ENCODE measurements at places on chromosomes 5 and 9. TPM values are rescaled to one million over a fixed set of nuclear protein-coding genes. Genes with fewer than 3 reads are reported as not detected.

The GABRA1 gene
- not detected for total RNA-seq

The GRXCR2 gene
- total RNA-seq, result not detected

The SH2D3C gene
- 6.6 TPM for total RNA-seq

The OBP2B gene
- 34.0 TPM for total RNA-seq

The FCN2 gene
- total RNA-seq, result not detected

The SMIM3 gene
- total RNA-seq, result 8.1 TPM

The ACOT12 gene
- 0.31 TPM for total RNA-seq

The ANAPC2 gene
- total RNA-seq, result 91.0 TPM

The TERT gene
- total RNA-seq, result 4.4 TPM

The RANBP6 gene
- total RNA-seq, result 16.0 TPM

The MEIKIN gene
- total RNA-seq, result 27.0 TPM

The PCA3 gene
- total RNA-seq, result 0.39 TPM

The TRIM7 gene
- 0.43 TPM for total RNA-seq

The BTNL9 gene
- 19.0 TPM for total RNA-seq

- DNase-seq, result no peak
These were observed 27.1 kb downstream of the RASGRF2 start for GRCh38 chr5:80987078-80987766.

- DNase-seq, result no peak
These were observed 10.2 kb upstream of the STING1 start for GRCh38 chr5:139492700-139493192.

DNA sequence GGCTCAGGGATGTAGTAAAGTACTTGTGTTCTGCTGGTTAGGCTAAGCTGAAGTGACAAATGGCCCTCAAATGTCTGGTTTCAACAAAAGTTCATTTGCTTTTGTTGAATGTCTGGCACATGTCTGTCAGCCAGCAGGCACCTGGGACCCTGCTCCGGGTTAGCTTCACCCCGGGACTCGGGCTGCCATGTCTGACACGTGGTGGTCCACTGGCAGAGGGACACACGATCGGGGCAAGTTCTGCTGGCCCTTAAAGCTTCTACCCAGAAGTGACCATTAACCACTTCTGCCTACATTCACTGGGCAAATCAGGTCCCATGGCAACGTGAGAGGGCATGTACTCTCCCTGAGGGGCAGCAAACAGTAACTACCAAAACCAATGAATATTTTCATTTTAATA lies 23.8 kb downstream of the POLR1E start:
- no peak for DNase-seq

- DNase-seq, result no peak
These were observed 428.8 kb upstream of the CLINT1 start for GRCh38 chr5:158287643-158288271.

GRCh38 chr5:123007182-123007581 lies 29.3 kb downstream of the PPIC start:
- no peak for DNase-seq

GRCh38 chr5:64765804-64766504 lies 2.5 kb downstream of the SREK1IP1 start:
- DNase-seq, result no peak

GRCh38 chr9:87594194-87594593 lies 96.5 kb downstream of the DAPK1 start:
- DNase-seq, result no peak

DNA sequence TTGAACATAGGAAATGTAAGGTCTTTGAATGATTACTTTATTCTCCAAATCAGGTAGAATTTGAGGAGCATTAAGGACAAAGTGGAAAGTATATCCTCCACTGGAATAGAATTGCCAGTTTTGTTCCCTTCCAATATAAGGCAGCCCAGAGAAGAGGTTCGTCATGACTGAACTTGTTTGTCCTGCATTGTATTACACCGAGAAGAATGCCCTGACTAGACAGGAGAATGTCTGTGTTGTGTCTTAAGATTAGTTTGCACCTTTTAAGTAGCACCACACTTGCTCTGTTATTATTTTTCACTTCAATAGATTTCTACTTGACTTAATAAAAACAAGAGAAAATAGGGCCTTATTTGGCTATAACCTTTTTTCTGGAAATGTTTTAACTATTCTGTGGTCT lies 586.2 kb upstream of the PTGER4 start:
- no peak for DNase-seq

DNA sequence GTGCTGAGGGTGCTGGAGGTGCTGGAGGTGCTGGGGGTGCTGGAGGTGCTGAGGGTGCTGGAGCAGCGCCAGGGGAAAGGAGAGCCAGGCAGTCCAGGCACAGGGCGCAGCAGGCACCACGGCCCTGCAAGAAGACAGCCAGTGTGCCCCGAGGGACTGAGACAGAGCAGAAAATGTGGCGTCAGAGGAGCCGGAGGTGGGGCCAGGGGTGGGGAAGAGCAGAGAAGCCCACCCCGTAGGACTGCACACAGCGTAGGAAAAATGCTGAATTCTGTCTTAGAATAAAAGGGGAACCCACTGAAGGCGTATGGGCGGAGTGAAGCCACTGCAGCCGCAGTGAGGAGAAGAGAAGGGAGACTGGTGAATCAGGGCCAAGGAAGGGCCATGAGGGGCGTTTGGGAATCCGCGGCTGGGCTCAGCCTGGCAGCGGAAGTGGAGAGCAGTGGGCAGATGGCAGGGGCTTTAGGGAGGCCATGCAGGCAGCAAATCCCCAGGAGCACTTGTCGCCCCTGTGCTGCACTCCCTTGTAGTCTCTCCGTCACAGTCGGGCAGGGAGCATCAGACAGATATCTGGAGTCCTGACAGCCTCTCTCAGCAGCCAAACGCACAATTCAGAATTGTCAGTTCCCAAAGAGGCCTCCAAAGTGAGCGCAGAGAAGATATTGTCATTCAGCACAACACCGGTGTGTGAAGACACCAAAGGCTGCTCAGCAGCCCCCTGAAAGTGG lies 35.9 kb upstream of the LECT2 start:
- no peak for DNase-seq

- no peak for DNase-seq
These were observed 937 bp upstream of the HMGCR start for GRCh38 chr5:75335952-75336614.

GRCh38 chr5:39274398-39275085 lies 55.2 kb upstream of the FYB1 start:
- no peak for DNase-seq

DNA sequence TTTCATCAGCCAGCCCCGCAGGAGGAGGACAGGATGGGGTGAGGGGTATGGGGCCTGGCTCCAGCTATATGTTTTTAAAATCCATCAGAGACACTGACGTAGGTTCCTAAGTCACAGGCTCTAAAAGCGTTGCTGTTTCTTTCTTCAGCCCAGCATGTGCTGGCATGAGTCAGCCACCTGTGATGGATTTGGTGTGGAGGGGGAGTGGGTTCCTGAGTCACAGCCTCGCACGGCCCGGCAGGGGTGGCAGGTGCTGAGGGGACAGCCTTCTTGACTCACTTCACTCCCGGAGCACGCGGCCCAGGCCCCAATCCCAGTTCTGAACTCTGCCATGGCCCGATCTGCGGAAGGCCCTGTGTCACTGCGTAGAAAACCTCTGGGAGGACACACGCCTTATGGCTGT lies 38.8 kb upstream of the RPL26L1 start:
- DNase-seq, result no peak

- no peak for DNase-seq
These were observed 16.8 kb downstream of the NCS1 start for GRCh38 chr9:130188860-130189481.

- peak; percentile 54 for DNase-seq
These were observed 1826.2 kb upstream of the CDH6 start for GRCh38 chr5:29367176-29367833.

- DNase-seq, result no peak
These were observed 27.3 kb downstream of the ANP32B start for GRCh38 chr9:98010445-98010844.

DNA sequence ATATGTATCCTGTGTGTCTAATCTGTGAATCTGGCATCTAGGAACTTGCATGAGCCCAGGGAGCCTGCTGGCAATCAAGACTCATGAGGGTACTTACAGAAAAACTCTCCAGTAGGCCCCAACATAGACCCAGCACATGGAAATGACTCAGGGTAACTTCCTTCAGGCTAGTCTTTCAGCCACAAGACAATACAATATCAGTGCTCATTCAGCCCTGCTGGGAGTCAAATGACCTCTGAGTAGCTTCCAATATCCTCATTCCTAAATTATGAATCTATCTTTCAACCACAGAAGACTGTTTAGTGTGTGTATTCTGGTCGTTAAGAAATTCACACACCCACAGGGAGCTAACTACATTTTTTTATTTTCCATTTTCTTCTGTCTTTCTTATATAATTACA lies 1273.0 kb downstream of the EFNA5 start:
- no peak for DNase-seq

DNA sequence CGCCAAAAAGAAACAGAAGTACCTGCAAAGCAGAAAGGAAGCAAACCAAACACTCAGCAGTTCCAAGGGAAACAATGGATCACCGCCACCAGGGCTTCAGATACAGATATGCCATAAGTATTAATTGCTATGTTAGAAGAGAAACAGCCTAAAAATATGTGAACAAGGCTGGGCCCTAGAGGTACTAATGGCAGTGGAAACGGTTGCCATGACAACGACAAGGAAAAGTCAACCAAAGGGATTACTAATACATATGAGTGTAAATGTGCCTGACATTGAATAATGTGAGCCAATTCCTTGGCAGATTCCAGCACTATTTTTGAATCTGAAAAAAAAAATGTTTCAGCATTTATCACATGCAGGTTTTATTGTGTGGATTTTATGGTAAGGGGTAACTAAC lies 75.0 kb downstream of the CAVIN4 start:
- DNase-seq, result no peak

GRCh38 chr5:150785950-150786349 lies 7.4 kb downstream of the SMIM3 start:
- DNase-seq, result no peak

GRCh38 chr9:68555437-68556150 lies 14.9 kb upstream of the TMEM252 start:
- no peak for DNase-seq

- DNase-seq, result no peak
These were observed 61.0 kb downstream of the DAP start for GRCh38 chr5:10699987-10700386.

GRCh38 chr9:112532427-112532826 lies 45.8 kb downstream of the KIAA1958 start:
- DNase-seq, result peak; percentile 38

- no peak for DNase-seq
These were observed 115.2 kb downstream of the LHFPL2 start for GRCh38 chr5:78533356-78533755.

DNA sequence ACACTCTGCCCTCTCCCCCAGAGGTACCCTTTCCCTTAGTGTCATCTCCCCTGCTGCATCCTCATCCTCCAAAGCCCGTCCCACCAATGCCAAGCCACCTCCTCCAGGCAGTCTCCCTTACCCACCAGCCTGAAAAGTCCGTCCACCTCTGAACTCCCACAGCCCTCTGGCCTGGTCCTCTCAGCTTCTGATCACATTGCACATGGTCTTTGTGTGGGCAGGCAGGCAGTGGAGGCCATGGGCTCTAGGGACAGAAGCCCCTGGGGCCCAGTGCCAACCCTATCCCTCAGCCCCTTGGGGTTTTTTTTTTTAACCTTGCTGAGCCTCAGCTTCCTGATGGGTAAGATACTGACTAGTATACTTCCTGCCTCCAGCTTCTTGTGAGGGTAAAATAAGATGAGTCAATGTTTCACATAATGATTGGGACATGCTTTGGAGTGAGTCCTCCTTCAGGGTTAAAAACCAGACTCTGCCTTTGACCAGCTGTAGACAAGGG lies 19.4 kb downstream of the CSF1R start:
- no peak for DNase-seq

DNA sequence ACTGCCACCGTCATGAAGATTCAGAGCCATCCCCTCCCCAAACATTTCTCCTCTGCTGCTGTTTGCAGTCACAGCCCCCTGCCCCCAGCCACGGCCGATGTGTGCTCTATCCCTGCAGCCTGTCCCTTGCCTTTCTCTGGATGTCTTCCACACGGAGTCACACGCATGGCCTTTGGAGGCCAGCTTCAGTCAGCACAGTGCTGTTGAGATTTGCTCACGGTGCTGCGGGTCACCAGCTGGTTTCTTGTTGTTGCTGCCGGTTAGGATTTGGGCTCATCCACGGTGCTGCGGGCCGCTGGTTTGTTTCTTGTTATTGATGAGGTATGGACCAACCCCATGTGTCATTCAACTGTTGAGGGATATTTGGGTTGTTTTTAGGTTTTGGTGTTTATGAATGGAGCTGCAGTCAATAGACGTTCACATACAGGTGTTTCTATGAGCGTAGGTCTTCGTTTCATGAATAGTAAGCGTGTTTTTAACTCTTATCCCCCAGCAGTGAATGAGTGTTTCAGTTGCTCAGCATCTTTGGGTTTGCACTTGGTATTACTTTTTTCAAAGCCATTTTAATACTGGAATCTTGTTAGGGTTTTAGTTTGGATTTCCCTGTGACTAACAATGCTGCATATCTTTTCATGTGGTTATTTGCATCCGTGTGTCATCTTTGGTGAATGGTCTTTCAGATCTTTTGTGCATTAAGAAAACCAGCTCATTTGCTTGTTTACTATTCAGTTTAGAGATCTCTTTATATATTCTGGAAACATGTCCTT lies 57.6 kb downstream of the AHRR start:
- peak; percentile 8 for DNase-seq

DNA sequence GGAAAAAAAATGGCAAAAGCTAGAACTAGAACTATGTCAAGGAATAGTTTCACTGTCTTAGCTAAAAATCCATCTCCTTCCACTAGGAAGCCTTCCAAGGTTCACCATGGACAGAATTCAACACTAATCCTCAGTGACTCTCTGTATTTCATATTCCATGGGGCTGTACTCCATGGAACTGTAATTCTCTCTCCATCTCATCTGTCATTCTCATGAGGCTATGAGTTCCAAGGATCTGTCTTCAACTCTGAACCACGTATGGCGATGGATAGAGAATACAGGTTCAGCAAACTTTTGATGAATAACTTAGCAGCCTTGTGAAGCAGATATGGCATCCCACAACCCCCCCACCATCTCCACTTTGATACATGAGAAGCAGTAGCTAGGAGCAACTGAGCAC lies 184.0 kb downstream of the SPOCK1 start:
- DNase-seq, result no peak

GRCh38 chr5:168528521-168529373 lies at the start of gene FBLL1:
FBLL1 (plus strand) TSS chr5:168529305; CDS start chr5:168529505, 200 bp downstream.
- peak; percentile 36 for DNase-seq

GRCh38 chr9:127154003-127154389 lies 31.6 kb upstream of the ANGPTL2 start:
- DNase-seq, result peak; percentile 13
